ENCODE measurements at places on chromosomes 4 and X. TPM values are rescaled to one million over a fixed set of nuclear protein-coding genes. Genes with fewer than 3 reads are reported as not detected.

PARM1 gene
- not detected for total RNA-seq

CENPVL1 gene
- total RNA-seq: not detected

- no peak for DNase-seq
Measured at GRCh38 chr4:74433043-74433442, 11.9 kb upstream of the AREG start.

- DNase-seq: no peak
Measured at GRCh38 chr4:158008551-158009218, 164.1 kb downstream of the GASK1B start.

DNA sequence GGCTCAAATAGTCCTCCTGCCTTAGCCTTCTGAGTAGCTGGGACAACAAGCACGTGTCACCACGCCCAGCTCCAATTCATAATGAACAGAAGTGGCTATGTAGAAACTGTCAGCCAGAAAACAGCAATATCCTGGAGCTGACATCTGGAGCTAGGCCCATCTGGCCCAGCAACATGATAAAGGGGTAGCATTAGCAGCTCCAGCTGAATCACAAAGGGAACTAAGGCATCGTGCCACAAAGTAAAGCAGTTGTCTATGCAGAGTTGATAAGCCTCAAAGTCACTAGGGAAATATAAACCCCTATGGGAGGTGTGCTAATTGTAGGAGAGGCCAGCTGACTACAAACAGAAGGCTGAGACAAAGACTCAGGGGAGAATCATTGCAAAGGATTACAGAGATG, 270.5 kb upstream of the GPC4 start:
- DNase-seq: no peak

- DNase-seq: no peak
Measured at GRCh38 chr4:53840643-53841042, 223.8 kb downstream of the CHIC2 start.
